ENCODE measurements at places on chromosomes 1 and 21.

DNA sequence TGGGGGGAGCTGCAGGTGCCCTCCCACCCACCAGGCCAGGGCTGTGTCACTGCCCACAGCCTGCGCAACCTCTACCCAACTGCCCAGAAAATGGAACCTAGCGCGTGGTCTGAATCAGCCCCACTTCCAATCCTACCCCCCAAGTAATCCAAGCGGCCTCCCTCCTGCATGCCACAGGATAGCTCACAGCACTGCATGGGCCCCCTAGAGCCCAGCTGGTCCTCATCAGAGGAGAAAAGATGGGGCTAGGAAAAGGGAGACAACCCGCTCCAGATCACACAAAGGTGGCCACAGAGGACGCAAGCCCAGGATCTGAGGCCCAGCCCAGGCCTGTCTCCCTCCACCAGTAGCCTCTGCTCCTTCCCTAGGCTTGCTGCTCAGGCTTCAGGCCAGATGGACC lies 6.2 kb downstream of the ADGRB2 start:
- no peak for DNase-seq

DNA sequence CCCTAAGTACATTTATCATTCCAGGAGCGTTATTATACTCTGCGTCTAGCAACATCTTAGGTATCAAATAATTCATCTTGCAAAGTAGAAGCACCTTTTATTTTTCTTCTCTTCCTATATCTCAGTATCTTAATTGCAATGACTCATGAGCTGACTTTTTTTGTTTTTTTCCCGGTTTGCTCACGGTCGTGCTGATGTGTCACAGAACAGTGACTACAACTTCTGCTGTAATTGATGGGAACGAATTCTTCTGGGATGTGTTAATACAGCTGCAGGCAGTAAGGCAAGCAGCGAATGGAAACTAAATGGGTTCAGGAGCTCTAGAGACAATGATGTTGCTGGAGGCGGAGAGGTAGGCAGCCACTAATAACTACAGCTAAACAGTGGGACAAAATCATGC lies 89.8 kb upstream of the TMPRSS15 start:
- no peak for DNase-seq

DNA sequence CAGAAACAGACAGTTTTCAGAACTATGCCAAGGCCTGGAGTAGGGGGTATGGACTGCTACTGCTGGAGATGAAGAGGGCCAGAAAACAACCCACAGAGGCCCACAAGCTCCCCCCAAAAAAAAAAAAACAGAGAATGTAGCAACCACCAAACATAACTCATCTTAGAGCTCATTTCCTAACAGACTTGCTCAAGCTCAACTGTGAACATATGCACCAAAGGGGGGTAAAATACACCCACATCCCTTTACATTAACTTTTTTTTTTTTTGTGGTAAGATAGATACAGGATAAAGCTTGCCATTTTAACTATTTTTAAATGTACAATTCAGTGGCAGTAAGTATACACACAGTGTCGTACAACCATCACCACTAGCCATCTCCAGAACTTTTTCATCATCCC lies 36.0 kb downstream of the SEC16B start:
- no peak for DNase-seq

DNA sequence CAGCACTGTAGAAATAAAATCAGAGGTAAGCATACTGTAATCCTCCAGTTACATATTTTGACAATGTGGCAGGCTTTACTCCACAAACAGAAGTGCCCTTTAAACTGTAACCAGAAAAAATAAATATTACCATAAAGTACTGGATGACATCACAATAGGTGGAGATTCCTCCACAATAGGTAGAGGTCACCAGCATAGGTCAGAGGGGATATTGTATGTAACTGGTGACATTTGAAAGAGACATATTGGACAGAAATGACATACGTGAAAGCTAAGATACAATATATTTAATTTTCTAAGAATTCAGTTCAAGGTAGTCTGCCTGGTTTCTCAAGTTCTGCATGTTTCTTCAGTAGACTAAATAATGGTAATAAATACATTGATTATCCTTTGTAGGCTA lies at the start of gene ASB17:
Gene ASB17, minus strand, starts transcription at position 101 of the 400 bp plus-strand sequence. CDS start 113 bp downstream, outside the sequence.
- no peak for DNase-seq

DNA sequence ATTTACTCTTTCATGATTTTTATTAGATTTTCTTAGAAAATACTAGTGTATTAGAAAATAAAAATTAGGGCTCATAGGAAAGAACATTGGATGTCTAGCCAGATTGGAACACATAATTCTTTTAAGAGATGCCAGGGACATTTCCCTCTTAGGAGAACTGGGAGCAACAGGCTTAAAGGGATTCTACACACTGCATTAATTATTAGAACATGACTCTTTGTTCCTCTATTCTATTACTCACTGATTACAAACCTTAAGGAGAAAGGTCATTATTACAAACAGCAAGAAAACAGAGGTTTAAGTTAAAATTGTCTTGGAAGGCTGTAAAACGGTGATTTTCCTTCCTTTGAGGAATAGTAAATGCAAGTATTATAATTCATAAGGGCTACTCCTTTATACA lies 32.9 kb upstream of the VAV3 start:
- DNase-seq, result no peak

GRCh38 chr1:53057127-53057526 lies 4.9 kb upstream of the PODN start:
- no peak for DNase-seq

DNA sequence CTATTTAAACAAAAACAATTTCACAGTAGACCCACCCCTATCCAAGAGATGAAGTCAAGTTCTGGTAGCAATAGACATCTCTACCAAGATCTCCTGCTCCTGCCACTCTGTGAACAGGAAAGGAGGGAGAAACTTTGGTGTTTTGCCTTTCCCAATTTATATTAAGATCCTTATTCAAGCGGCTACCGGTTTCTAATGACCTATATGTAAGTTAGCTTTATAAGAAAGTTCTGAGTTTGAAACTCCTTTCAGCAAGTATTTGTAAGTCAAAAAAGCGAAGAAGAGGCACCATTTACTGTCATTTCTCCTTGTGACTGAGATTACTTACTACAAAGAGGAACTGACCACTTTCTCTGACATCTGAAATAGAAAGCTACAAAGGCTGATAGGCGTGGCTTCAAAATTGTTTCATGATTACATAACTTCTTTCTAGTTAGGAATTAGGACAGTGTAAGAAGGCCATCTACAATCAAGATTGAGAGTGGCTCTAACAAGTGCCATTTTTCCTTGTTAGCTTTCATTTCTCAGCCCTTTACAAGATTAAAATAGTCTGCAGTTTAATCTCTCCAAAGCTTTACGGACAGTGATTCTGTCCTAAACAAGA lies at the start of gene MNDA:
Gene MNDA, plus strand, starts transcription at position 448 of the 604 bp plus-strand sequence. CDS start 10,803 bp downstream, outside the sequence.
- no peak for DNase-seq

DNA sequence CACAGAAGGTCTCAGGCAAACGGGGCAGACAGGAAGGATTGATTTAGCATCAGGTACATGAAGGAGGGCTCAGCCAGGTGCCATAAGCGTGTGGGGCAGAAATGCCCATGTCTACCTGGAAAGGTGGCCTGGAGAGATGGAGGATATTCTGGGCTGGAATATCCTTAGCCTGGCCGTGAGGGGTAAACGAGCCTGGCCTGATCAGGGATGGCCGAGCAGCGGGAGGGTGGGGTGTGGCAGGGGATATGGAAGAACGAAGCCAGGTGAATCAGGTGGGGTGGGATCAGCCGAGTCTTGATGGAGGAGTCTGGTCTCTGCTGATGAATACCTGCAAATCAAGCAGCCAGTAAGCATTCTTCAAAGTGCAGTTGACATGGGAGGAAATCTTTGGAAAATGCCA lies 35.5 kb upstream of the TTC22 start:
- no peak for DNase-seq

DNA sequence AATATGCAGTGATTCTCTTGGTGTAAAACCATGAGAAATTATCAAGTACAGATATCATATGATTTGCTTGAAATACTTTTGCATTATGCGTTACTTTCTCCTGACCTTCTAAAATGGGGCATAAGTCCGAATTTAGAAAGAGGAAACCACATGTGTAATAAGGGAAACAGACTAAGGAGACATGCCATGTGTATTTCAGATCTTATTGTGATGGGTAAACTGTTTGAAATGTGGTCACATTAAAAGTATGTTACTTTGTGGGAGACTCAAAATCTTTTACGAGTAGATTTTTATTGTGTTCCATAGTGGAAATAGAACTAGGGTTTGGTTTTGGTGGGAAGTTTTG lies 173.0 kb downstream of the NFIA start:
- DNase-seq, result no peak

- peak; percentile 77 for DNase-seq
These were observed 30.7 kb upstream of the KIAA1614 start for GRCh38 chr1:180881806-180882509.

DNA sequence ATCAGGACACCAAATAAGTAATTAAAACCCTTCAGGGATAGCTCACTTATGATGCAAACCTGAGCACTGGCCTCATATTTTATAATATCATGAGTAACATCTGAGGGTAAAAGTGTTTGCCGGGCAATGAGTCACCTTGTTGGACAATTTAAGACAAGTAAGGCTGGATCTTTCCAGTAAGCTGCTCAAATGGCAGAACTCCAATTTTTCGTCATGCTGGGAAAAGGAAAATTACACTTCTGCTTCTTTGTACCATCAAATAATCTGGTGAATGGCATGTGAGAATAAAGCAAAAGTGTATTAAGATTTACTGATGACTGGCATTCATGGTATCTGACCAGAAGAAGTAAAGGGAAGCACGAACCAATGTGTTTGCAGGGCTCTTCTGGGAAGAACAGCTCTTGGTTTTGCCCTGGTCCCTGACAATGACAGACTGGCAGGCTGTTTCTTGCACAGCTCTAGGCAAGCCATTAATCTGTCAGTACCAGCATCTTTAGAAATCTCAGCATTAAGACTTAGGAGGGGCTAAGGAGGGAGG lies 392.2 kb downstream of the VAV3 start:
- DNase-seq, result peak; percentile 49

DNA sequence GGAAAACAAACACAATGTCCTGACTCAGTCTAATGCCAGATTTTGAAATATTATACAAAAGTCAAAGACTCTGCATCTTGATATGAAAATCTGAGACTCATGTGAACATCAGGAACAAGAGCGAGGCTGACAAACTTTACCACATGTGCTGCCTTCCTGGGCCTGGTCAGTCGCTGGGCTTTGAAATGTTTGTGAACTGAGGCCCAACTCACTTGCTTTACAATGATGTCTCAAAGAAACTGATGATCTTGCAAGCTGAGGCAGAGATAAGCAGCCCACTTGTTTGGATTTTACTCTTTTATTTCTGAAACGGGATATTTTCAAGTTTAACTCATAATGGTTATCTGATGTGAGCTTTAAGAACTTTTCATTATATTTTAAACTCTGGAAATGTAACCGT lies 2.1 kb downstream of the BCAR3 start:
- peak; percentile 39 for DNase-seq

Measured in ELR (cell line).